ENCODE measurements at places on chromosomes 11 and 22.

DNA sequence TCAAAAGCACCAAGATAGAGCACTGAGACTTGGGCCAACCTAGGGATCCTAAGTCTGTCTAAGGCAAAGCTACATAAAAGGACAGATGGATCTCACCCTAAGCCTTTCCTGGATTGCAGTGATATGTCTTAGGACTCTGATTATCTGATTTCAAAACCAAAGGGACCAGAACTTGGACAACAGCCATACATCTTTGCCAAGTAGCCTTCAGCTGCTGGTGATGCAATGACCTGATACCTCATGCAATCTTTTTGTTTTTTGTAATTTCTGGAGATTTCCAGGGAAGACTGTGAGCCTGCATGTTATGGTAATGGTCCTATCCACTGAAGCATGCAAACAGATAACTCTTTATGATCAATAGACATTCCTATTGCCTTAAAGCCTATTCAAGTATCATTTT is 230.4 kb upstream of the MTNR1B start:
- DNase-seq: no peak

- no peak for DNase-seq
Observed at GRCh38 chr11:45393334-45393733, 107.2 kb upstream of the SYT13 start.

GRCh38 chr11:123690485-123690884 is 36.1 kb upstream of the SCN3B start:
- no peak for DNase-seq

DNA sequence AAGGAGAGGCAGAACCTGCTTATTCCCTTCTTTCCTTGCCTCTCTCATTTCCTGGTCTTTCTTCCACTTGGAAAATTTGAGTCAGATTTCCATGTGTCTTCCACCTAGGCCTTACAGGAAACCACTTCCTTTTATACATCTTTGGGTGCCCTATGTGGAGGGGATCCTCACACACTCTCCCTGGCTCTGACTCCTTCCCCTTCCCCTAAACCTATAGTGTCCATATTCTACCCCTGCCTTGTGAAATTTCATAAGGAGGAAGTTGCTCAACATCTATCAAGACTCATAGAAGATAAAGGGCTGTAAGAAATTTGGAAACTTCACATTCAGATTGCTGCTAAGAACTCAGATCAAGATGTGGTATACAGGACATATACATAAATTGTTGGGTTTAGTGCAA is 20.4 kb downstream of the TUG1 start:
- DNase-seq: no peak

DNA sequence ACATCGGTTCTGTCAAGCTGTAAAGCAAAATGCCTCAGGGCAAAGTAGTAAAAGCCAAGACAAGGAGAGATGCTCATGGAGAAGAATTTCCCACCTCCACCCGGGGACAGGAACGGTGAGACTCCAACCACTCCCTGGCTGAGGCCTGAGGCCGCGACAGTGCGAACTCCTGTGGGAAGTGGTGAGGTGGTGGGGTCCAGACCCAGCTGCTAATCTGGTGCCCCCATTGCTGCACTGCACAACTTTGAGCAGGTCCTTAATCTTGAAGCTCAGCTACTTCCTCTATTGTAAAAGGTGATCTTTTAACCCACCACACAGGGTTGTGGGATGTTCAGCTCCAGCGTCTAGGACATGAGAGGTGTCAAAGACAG is 83.9 kb downstream of the ZC3H12C start:
- DNase-seq: no peak

DNA sequence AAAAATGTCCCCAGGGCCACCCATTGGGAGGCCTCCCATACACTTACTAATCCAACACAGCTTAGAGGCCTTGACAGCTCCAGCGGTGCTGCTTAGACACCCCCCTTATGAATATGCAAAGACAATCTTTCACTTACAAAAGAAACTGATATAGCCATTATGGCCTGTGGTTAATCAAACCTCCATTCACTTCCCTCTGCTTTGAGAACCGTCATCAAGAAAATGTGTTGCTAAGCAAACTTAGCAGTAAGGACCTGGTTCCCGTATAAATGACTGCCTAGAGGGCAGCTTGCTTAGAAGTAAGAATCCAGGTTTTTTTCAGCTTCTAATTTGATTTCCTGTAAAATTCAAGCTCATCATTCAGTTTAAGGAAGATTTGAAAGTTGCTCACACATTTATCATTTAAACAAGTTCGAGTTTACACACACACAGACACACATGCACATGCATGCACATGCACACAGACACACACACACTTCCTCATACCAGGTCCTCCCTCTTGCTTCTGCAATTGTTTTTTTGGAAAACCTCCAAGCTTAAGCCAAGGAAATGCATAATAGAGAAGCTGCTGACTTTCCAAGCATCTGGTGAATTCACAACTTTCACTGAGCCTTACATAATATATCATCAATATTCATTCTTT is 137.7 kb upstream of the BLID start:
- DNase-seq: no peak

GRCh38 chr22:39360674-39361413 is 11.1 kb downstream of the SYNGR1 start:
- no peak for DNase-seq

DNA sequence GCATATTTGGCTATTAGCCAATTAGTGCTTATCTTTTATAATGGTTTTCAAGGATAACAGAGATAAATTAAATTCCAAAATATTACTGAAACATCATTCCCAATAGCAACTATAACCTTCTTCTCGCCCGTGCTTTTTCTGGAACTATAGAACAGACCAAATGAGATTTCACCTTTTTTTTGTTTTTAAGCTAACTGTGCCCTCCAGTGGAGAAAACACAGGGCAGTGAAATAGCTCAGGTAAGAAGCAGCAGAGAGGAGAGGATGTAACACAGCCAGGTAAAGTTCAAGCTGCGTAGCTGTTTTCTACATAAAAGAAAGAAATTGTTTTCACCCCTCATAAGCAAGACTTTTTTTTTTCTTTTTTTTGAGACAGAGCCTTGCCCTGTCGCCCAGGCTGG is 28.2 kb downstream of the HSD17B12 start:
- no peak for DNase-seq

- no peak for DNase-seq
Observed at GRCh38 chr11:11038782-11039181, 180.9 kb upstream of the ZBED5 start.

GRCh38 chr11:123434262-123434661 is 4.2 kb downstream of the GRAMD1B start:
- DNase-seq: no peak

DNA sequence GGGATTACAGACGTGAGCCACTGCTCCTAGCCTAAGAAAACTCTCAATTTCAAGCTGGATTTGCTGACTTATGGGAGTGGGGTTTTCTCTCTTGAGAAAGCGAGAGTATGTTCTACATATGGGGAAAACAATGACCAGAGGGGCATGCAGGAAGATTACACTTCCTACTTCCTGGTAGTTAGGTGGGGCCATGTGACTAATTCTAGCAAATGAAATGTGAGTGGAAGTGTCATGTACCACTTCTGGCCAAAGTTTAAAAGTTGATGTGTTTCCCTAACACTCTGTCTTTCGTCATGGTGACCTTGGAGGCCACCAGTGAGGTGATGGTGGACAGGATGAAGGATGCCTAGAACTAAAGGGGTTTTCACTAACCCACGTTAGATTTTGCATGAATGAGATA is 50.5 kb downstream of the PARVG start:
- DNase-seq: no peak

- no peak for DNase-seq
Observed at GRCh38 chr11:46248289-46249102, 29.0 kb upstream of the CREB3L1 start.

- no peak for DNase-seq
Observed at GRCh38 chr11:117525866-117526542, 198.3 kb downstream of the CEP164 start.

GRCh38 chr11:297586-298405 is 1.5 kb downstream of the IFITM5 start:
- DNase-seq: no peak

DNA sequence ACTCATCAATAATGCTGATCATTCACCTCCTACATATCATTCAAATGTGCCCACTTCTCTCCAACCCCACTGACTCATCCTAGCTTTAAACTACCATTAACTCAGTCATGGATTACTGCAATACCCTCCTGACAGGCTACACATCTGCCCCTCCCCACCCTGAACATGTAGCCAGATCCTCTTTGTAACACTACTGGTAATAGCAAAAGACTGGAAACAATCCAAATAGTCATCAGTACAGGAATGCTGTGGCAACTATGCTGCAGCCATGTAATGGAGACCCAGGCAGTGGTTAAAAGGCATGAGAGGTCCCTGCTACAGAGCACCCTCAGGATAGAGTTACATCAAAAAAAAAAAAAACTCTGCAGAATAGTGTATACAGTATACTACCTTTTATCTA is 16.6 kb downstream of the SLC43A3 start:
- DNase-seq: no peak

GRCh38 chr22:44574057-44574639 is 76.1 kb upstream of the RTL6 start:
- no peak for DNase-seq

GRCh38 chr11:2776351-2777061 is 76.7 kb upstream of the KCNQ1OT1 start:
- DNase-seq: no peak

DNA sequence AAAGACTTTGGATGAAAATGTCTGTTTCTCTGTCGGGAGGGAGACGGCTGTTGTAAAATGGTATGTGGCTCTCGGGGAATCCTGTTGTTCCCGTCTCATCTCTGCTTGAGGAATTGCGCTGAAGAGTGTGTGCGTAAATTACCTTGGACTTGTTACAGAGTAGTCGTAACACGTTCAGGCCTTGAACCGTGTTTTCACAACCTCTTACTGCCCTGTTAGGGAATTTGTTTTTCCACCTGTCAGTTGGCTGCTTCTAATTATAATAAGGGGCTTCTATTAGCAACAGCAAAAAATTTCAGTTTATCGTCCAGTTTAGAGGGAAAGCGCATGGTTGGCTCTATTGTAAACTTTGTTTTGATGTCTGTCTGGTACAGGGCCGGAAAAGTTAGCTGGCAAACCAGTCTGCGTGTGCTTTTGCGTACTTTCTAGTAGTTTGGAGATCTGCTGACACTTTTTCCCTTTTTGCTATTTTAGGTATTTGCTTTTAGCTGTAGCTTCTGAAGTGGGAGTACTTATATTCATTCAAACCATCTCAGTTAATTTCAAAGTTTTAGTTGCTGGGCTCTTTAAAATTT is 1.5 kb downstream of the HIPK3 start:
- DNase-seq: no peak

GRCh38 chr11:102773386-102773785 is 7.0 kb downstream of the MMP10 start:
- no peak for DNase-seq

DNA sequence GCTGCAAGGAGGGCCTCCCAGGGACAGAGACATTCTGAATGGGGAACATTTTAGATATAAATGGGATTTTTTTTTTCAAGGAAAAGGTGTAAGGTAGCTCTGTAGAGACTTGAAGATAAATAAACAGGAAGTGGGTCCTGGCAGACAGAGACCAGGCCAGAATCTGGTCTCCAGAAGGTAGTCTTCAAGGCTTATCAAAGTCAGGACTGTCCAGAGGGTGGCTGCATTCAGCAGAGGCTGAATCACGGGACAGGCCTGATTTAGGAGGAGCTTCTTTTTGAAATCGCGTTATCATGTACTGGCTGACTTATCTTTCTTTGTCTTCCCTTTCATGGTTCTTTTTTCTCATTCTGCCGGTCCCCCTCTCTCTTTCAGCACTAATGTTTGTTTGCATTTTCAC is 542.9 kb downstream of the NTM start:
- DNase-seq: no peak

DNA sequence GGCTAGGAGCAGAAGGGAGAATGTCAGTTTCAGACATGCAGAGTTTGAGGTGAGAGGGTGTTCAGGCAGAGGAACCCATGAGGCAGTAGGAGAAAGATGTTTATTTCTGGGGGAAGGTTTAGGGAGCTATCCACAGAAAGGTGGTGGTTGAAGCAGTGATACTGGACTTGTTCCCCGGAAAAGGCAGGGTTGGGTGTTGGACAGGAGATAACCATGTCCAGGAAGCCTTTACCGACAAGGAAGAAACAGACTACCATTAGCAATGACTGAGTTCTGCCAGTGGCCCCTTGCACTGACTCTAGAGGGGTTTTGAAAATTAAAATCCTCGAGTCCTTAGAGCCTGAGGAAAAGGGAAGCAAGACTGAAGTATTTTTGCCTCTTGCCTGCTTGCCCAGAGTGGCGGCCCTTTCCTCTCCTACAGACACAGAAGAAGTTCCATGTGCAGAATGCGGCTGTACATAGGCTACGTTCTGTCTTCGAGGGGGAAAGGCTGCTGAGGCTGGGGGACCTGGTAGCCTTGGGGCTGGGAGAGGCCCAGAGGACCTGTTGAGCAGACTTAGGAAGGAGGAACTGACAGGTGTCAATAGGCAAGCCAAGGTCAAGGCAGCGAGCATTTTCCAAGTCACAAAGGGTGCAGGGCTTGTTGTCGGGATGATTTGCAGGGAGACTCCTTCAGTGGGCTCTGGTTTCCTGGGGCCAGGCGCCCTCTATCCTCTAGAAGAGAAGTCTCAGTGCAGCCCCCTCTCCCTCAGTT is 146.7 kb downstream of the LDLRAD3 start:
- no peak for DNase-seq

DNA sequence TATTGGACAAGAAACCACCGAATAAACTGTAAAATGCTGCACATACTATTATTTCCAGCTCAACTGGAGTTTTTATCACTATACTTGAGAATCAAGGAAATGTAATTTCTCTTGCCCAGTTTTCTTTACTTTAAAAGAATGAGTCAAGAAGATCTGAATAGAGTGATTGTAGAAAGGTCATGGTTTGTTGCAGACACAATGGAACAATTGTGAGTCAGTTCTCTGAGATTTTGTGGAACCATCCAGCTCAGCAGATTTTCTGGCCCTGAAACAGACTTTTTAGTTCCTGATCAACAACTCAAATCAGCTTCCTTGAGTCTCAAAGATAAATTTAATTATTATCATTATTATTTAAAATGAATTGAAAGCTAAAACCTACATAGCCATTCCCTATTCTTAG is 1.3 kb downstream of the TCN1 start:
- DNase-seq: no peak

GRCh38 chr11:119339589-119340334 is 921 bp downstream of the C1QTNF5 start:
- peak; percentile 72 for DNase-seq

GRCh38 chr11:1628506-1629325 is 859 bp upstream of the KRTAP5-5 start:
- peak; percentile 88 for DNase-seq

- DNase-seq: no peak
Observed at GRCh38 chr22:29266564-29267461, 968 bp downstream of the RHBDD3 start.

- no peak for DNase-seq
Observed at GRCh38 chr11:86548271-86548917, 124.0 kb downstream of the ME3 start.
